NCI-H1417 treated with DMSO at 0.1 percent for 48 hours (cell line): ENCODE measurements at places on chromosomes 3 and 15.

GRCh38 chr3:24678421-24678865 is 183.8 kb upstream of the THRB start:
- no peak for DNase-seq

DNA sequence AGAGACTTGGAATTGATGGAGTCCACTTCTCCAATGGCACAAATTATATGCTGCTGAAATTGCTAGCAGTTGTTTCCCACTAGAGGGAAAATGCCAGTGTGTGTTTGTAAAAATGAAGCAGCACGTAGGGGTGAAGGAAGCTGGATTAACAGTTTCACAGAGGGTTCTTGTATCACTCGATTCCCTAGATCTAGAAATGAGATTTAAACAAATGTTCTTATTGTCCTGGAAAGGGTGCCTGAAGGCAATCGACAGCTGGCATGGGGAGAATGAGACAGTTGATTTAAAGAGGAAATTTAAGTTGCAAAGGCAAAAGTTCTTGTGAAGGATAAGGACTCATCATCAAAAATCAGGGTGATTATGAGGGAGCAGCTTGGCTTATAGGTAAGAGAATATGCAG is 234.8 kb upstream of the ARPP21 start:
- no peak for DNase-seq

GRCh38 chr3:117955196-117955595 is 1079.5 kb downstream of the IGSF11 start:
- no peak for DNase-seq

DNA sequence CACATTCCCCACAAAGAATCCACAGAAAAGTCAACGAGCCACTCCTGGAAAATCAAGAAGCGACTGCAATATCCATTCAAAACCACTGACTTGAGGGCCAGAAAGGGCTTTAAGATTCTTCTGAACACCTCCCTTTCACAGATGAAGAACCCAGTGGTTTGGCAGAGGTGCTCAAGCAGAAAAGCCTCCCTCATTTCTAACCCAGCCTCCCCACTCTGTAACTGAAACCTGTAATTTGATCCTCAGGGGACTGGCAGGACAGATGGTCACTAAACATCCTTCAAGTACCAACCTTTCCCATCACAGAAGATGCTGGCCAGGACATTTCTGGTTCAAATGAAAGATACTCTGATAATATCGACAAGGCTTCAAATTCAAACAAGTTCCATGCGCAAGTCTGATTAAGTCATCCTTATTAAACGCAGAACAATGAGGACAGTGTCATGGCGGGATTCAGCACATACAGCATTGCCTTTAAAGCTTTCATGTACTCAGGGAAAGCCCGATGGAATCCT is 5.5 kb downstream of the SEMA5B start:
- DNase-seq, result no peak

DNA sequence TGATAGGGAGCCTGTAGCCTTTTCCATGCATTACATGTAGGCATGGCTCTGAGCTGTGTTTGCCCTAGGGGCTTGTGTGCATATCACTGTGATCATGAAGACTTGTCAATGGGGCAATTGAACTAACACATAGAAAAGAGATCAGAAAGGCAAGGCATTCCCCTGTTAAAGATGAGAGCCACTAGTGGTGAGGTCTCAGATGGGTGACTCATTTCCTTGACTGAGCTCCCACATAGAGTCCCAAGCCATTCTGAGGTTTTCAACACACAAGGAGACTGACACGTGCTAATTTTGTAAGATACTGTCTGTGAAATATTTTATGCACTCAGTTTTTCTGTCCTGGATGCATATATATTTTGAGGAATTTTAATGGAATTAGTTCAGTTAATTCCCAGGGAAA is 53.8 kb downstream of the SAMMSON start:
- DNase-seq, result no peak

DNA sequence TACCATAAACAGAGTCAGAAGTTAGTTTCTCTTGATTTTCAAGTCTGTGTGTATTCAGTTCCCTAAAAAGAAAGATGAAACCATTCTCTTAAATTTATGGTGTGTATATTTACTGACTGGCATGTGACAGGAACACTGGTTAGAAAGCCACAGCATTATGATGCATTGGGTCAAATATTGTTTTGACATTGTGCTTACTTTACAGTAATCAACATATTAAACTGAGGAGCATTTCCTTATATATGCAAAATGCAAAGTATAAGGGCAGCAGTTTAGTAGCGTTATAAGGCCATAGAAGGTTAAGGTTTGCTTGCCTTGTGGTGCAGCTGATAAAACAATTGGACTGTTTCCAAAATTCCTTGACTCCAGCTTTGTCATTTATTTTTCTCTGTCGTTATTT is 72.9 kb downstream of the EPHA3 start:
- no peak for DNase-seq

DNA sequence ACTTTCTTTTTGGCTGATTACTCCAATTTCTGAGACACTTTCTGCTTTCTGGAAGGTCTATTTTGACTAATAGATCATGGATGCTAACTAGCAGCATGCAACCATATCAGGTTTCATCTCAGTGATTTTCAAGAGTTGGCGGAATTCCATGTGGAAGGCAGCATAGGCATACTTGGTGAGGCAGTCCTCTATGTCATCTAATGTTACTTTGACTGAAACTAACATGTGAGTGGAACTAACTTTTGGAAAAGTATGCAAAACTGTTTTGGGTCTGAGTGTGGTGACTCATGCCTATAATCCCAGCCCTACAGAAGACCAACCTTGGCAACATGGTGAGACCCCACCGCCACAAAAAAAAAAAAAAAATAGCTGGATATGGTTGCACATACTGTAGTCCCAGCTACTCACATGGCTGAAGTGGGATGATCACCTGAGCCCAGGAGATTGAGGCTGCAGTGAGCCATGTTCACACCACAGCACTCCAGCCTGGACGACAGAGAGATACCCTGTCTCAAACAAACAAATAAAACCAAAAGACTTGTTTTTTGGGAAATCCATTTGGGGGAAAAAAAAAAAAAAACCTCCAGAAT is 1033.7 kb downstream of the ROBO1 start:
- DNase-seq, result no peak

- no peak for DNase-seq
Observed at GRCh38 chr15:34038871-34039789, at the start of gene AVEN. AVEN (minus strand) TSS chr15:34039204; CDS start chr15:34039046, 158 bp downstream.

GRCh38 chr3:101879102-101879501 is 29.8 kb downstream of the NFKBIZ start:
- DNase-seq, result no peak

DNA sequence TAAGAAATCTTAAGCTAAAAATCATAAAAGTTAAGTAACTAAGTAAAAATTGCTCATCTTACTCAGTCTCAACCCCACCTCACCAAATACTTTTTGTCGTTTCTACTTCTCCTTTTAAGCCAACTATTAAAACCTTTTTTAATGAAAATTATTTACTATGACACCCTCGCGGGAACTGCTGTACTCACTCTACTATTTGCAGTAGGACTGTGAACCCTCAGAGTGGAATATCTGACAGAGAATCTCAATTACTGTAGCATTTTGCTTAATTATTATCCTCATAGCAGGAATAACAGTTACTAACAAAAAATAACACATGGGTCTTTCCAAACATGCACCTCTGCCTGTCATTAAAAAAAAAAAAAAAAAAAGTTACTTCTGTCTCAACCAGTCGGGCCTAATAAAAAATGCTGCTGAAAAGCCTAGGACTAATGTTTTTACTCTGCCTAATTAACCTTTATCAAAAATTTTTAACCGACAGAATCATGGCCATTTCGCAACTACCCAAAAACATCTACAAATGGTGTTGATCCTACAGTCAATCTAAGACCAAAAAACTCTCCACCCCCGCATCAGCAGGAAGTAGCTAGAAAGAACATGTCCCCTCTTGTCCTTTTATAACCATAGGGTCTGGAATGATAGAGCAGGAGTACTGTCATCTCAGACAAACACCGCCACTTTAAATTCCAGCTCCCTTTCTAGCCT is 10.2 kb downstream of the ALDH1L1 start:
- DNase-seq, result no peak

GRCh38 chr15:96585484-96586386 is 255.2 kb downstream of the NR2F2 start:
- DNase-seq, result no peak

GRCh38 chr15:34038023-34038870 is 757 bp downstream of the AVEN start:
- peak; percentile 51 for DNase-seq

DNA sequence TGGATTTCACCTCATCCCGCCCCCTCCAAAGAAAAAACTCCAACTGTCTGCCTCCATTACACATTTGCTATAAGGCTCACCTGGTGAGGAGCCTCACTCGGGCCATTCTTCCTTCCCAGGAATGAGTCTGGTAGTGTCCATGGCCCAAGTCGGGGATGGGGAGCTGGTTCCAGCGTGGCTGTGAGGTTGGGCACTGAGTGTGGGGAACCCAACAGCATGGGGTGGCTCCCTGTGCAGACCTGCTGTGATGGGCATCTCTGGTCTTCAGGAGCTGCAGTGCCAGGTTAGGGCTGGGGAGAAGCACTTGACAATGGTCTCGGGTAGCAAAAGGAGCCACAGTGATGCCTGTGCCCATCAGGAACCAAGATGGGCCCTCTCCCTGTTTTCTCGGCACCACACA is 39.2 kb downstream of the TMEM158 start:
- DNase-seq, result no peak

GRCh38 chr15:75161106-75161916 is 40.4 kb upstream of the C15orf39 start:
- no peak for DNase-seq

- DNase-seq, result no peak
Observed at GRCh38 chr15:28112962-28113361, 13.8 kb upstream of the OCA2 start.
